Activated CD4-positive, alpha-beta T cell treated with anti-CD3 and anti-CD28 coated beads for 36 hours (primary cell): ENCODE measurements at places on chromosomes 13 and 19. TPM values are rescaled to one million over a fixed set of nuclear protein-coding genes. Genes with fewer than 3 reads are reported as not detected.

DNA sequence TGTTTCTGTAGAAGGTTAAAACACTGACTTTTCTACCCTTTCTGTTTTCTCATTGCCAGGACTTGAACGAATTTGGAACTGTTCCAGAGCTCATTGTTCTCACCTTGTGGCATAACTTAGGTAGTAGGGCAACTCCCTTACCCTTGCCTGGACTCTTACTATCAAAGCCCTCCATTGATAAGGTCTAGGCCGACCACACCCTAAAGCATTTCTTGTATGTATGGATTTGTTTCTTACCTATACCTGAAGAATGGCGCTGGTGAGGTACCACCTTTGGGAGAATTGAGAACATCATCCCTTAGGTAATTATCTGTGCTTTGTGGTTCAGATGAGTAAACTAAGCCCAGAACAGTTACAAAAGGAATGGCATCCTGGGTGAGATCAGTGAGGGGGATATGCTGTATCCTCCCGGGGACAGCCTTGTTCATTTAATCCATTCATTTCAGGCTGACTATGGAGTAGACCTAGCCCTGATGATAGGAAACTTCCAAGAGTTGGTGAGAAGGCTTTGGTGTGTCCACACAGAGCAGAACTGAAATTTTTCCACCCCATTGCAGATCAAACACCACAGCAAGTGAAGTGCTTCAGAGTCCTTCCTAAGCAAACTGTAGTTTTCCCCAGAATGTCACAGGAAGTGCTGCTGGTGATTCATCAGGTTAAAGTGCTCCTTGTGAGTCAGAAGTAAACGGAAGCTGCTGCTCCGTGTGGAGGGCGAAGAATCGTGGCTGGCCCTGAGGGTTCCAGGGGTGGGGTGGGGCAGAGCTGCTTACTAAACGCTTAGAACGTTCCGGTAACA lies 113.0 kb downstream of the TEX26 start:
- peak overlapping the region; percentile 89 for H3K27ac ChIP-seq
- H3K4me1 ChIP-seq = peaks cover 40% of the 10 kb centered on the region
- H3K36me3 ChIP-seq = no peaks in the 10 kb centered on the region

- no peak overlapping the region for H3K4me3 ChIP-seq
- no peaks in the 10 kb centered on the region for H3K27me3 ChIP-seq
- no peaks in the 10 kb centered on the region for H3K4me1 ChIP-seq
- no peak for DNase-seq
- no peak overlapping the region for H3K27ac ChIP-seq
- H3K36me3 ChIP-seq = no peaks in the 10 kb centered on the region
These were observed 257.2 kb downstream of the DIAPH3 start for GRCh38 chr13:59906413-59907049.

LGI4 gene
- total RNA-seq = 0.66 TPM

ZNF846 gene
- total RNA-seq = 5.3 TPM

FLT1 gene
- total RNA-seq = 27.4 TPM
